ENCODE measurements at places on chromosomes 5 and 9.

- DNase-seq, result no peak
Observed at GRCh38 chr9:134212809-134213507, 48.6 kb upstream of the RNU6ATAC start.

DNA sequence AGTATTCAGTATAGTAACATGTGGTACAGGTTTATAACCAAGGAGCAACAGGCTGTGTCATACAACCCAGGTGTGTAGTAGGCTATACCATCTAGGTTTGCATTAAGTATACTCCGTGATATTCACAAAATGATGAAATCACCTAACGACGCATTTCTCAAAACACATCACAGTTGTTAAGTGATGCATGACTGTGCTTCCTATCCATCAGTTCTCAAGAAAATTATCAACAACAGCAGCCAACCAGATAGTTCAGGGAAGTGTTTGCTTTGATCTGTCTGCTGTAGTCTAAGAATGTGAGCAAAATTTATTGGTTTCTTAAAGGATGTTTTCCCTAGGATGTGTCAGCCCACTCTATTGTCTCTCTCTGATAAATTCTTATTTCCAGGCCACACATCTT, 7.4 kb downstream of the ZBTB26 start:
- no peak for DNase-seq

GRCh38 chr9:37990404-37991015, 78.5 kb downstream of the SHB start:
- no peak for DNase-seq

DNA sequence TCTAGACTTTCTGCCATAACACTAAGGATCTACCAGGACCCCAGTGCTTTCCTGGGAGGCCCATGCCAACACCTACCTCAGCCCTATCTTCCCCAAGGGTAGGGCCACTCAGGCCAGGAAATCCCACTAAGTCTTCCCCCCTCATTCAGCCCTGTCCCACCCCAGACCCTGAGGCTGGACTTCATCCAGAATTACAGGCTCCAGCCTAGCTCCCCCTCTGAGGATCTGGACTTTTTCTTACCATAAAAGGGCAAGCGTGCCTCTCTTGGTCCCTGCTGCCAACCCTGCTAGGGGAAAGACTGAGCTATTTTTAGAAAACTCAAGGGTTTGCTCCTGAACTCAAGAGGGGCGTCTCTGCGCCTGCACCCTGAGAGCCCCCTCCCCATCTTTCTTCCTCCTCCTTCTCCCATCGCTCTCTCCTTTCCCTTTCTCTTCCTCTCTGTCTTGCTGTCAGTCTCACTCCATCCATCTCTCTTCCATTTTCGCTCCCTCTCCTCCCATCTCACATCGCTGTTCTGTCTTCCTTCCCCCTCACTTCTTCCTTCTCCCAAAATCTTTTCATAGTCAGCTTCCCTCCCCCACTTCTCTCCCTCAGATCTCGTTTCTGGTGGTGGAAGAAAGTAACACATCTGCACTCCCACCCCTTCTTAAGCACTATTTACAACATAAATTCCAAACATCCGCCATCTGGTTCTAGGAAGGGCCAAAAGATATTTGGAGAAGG, 38.1 kb upstream of the IL17B start:
- DNase-seq, result no peak

DNA sequence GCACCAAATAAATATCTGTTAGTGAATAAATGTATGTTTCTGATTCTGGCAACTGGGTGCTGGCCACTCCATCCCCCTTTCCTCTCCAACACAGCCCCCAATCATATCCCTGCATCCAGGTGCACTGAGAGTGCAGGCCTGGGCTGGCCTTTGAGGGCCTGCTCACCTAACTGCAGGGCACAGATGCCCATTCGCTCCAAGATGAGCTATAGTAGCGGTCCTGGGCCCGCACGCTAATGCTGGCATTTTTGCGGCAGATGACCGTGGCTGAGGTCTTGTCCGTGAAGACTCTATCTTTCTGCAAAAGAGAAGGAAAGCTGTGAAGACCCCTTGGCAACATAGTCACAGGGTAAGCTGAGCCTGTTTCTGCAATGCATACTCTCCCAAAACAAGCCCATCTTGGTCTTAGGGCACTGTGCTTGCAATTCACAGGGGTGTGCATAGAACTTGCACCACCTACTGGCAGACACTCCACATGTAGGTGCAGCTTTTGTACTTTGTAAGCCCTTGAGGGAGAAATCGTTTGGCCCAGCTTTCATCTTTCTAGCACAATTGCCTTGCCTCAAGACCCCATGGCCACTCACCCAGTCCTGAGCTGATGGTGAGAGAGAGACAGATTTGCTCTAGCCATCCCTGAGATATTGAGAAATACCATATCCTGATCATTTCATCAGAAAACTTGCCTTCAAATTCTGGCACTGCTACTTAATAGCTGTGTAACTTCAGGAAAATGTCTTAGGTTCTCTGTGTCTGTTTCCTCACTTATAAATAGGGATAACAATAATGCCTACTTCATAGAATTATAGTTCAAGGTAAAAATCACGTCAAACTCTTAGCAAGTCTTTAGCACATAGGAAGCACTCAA, 13.5 kb downstream of the IL12B start:
- no peak for DNase-seq

GRCh38 chr5:164301136-164301535, 795.7 kb downstream of the MAT2B start:
- DNase-seq, result no peak

GRCh38 chr5:27619982-27620381, 581.6 kb upstream of the CDH9 start:
- no peak for DNase-seq

- no peak for DNase-seq
Observed at GRCh38 chr9:581673-582497, 259.6 kb upstream of the DMRT1 start.

DNA sequence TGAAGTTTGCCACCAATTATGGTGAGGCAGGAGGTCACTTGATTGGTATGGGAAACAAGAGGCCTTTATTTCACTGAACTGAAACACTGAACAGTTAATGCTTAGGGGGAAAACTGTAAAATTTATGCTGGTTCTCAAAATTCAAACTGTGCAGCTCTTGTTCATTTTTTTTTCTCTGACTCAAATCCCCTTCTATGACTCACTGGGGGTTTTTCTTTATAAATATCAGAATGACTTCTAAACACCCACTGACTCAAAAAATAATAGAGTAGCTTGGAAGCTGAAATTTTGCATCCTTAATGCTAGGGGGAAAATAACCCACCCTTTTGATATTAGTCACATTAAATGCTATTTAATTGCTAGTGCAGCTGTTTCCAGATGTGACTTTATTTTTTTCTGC, 24.1 kb upstream of the OTP start:
- DNase-seq, result no peak

DNA sequence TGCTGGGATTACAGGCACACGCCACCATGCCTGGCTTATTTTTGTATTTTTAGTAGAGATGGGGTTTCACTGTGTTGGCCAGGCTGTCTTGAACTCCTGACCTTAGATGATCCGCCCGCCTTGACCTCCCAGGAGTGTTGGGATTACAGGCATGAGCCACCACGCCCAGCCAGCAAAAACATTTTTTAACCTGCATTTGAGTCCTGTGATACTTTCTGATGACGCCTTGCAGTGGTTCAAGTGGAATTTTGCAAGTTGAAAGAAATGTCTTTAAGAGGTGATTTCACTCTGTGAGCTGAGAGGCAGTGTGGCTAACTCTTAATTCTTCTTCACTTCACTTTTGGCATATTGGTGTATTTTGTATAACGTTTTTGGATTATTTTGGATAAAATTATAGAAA, 9.1 kb downstream of the ANP32B start:
- no peak for DNase-seq

DNA sequence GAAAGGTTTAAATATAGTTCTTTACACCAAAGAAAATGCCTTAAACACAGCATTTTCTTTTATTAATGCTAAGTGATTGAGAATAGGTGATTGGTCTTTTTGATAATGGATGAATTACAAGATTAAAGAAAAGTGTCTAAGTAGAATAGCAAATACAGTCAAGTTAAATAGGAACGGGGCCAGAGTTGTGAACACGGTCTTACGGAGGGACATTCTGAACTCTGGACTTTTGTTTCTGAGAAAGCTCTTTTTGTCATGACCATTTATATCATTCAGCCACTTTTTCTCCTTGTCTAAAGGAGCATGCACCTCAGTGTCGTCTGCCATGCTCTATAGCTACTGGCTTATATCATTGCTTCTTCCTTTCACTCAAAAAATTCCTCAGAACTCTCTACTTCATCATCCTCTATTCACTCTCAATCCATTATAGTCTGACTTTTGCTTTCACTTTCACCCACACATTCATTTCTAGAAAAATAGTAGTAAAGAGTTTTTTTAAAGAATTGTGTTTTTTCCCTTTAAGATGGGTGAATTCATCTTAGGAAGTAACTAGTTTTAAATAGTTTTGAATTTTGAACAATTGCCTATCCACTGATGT, 263.0 kb upstream of the FBXL7 start:
- DNase-seq, result no peak

GRCh38 chr5:40678026-40678425, 1.7 kb upstream of the PTGER4 start:
- no peak for DNase-seq

GRCh38 chr5:142167458-142167857, 58.9 kb downstream of the NDFIP1 start:
- DNase-seq, result no peak

GRCh38 chr5:109225716-109226625, 183.8 kb downstream of the PJA2 start:
- DNase-seq, result no peak

DNA sequence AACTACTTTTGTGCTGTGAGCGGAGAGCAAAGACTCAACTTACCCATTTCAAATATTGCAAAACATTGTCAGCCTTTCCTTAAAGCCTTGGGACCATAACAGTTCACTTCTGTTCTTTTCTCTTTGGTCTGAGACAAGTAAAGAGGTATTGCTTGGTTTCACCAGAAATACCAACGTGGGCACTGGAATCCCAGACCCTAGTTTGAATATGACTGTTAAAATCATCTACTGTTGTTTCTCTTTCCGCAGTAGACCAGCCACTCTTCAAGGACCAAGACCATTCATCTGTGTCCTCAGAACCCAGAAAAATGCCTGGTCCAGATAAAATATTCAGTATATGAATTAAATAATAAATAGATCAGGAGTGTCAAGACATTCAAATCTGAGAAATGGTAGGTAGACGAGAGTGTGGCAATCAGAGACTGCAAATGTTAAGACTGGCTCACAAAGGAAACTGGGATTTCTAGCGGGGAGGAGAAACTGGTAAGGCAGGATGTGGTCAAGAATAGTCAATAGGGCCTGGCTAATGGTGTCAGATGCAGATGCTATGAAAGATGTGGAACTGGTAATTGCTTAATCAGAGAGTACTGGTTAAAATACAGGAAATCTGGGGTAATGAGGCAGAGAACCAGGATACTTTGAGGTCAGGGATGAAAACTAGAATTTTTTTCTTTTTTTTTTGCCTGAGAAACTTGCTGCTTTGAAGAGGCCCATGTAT, 82.1 kb upstream of the IL33 start:
- no peak for DNase-seq

GRCh38 chr9:78221425-78221824, 14.4 kb upstream of the CEP78 start:
- no peak for DNase-seq

- DNase-seq, result no peak
Observed at GRCh38 chr9:128104171-128104618, 23.3 kb downstream of the PTGES2 start.

- DNase-seq, result no peak
Observed at GRCh38 chr9:108386859-108387384, 468.9 kb downstream of the ACTL7B start.

DNA sequence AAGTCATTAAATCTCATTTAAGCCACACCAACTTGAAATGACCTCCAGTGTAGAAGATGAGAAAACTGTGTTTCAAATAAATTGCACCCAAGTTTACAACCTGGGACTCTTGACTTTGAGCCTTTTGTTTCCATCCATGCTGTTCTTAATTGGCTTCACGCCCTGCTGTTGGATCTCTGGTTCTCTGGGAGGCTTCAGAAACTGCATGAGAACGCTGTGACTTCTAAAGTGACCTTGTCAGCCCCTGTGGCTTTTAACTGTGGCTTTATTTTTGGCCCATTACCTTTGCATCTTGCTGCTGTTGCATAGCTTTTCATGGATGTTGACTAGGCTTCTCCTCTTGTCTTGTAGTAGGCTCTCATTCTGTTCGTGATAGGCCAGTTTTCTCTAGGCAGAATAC, 29.3 kb downstream of the TNFAIP8 start:
- DNase-seq, result no peak

DNA sequence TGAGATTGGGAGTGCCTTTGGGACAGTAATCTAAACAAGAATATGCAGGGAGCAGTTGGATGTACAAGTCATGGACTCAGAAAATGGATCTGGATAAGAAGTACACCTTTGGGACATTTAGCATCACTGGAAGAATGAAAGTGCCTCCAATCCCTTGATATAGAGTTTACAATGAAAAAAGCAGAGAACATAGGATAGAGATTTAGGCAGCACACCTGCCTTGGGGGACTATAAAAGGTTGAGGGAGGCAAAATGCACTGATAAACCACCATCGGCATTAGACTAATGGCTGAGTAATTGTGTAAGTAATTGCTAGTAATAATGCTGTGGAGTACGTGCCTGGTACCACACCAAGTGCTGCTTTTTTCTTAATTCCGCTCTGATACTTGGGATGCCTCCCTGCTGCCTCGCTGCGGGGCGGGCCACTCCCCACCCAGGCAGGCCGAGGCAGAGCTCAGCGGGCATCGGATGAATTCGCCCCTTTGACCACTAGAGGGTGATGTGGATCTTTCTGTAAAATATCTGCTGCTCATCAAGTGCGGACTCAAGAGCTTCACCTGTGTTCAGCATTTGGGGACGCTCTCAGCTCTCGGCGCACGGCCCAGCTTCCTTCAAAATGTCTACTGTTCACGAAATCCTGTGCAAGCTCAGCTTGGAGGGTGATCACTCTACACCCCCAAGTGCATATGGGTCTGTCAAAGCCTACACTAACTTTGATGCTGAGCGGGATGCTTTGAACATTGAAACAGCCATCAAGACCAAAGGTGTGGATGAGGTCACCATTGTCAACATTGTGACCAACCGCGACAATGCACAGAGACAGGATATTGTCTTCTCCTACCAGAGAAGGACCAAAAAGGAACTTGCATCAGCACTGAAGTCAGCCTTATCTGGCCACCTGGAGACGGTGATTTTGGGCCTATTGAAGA, 99.9 kb downstream of the ANKRD18B start:
- peak; percentile 35 for DNase-seq

GRCh38 chr9:93187047-93187446, 3.1 kb downstream of the WNK2 start:
- DNase-seq, result no peak

GRCh38 chr5:177105691-177106476, 19.2 kb downstream of the FGFR4 start:
- DNase-seq, result no peak

DNA sequence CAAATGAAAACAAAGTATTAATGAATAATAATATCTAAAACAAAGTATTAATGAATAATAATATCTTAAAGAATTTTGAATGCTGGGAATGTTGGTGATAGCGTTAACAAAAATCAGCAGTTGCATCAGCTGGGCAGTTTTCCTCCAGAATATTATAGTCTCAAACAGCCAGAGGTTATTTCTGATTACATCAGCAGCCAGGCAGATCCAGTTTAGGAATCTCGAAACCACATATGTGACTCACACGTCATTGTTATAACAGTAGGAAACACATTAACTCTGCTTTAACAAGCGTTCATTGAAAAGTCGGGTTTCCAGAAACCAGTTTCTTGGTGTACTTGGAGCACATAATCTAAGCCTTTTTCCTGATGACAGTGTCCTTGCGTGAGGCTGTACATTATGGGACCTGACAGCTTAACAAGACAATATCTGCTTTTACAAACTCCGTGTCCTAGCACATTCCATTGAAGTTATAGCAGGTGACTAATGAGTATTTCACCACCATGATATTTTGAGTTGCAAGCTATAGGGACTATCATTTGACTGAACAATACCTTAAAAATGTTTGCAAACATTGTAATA, 559.5 kb upstream of the KLF4 start:
- DNase-seq, result no peak
